ENCODE measurements at places on chromosomes 16 and 17. TPM values are rescaled to one million over a fixed set of nuclear protein-coding genes. Genes with fewer than 3 reads are reported as not detected.

DNA sequence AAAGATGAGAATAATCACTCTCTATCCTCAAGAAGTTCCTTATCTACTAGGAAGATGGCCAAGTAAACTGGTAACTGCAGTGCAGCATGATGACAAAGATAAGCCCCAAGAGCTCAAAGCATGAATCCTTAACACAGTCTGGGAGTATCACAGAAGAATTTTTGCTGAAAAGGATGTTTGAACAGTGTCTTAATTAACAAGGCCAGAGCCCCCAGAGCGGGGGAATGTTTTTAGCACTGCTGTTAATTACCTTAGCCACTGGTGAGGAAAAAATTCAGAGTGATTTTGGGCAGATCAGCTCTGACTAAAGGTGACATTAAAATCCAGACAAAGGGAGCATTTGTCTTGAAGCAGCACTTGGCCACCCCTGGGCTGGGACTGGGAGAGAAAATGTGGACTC, 30.1 kb downstream of the ADAMTS18 start:
- no peak for DNase-seq

DNA sequence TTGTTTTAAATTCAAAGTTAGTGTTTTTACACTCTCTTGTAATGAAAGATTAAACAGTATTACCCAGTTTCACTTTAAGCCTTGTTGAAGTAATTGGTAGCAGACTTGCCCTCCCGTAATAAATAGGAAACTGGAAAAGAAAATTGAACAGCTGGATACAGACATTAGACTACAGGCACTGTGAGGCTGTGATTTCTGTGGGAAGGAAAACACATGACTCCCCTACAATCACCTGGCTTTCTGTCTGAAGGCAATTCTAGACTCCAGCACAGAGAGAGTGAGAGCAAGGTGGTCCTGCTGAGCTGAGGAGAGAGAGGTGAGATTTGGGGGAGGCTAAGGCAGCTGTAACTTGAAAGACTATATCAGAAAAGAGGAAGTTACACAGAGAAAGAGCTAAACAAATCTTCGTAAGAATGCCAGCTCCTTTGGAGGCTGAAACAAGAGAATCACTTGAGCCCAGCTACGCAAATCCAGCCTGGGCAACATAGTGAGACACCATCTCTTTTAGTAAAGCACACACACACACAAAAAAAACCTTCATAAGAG, 57.8 kb upstream of the CDYL2 start:
- DNase-seq = no peak

GRCh38 chr17:14207791-14208190, 28.9 kb downstream of the CDRT15 start:
- DNase-seq = no peak

GRCh38 chr17:67546578-67547527, 169.8 kb downstream of the PITPNC1 start:
- DNase-seq = no peak

GRCh38 chr16:67928561-67929364, 2.9 kb downstream of the CTRL start:
- DNase-seq = peak; percentile 62

DNA sequence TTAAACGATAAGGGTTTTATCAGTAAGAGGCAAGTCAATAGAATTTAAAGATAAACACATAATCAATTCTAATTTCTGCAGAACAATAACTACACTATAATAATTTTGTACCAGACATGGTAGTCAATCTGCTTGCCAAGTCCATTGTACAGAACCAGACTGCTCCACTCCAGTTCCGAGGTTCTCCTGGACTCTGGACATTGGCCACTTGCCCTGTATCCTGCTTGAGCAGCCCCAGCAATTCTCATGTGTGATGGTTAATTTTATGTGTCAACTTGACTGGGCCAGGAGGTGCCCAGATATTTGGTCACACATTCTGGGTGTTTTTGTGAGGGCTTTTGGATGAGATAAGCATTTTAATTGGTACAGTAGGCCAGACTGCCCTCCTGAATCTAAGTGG, 384.6 kb downstream of the SLC39A11 start:
- DNase-seq = no peak

DNA sequence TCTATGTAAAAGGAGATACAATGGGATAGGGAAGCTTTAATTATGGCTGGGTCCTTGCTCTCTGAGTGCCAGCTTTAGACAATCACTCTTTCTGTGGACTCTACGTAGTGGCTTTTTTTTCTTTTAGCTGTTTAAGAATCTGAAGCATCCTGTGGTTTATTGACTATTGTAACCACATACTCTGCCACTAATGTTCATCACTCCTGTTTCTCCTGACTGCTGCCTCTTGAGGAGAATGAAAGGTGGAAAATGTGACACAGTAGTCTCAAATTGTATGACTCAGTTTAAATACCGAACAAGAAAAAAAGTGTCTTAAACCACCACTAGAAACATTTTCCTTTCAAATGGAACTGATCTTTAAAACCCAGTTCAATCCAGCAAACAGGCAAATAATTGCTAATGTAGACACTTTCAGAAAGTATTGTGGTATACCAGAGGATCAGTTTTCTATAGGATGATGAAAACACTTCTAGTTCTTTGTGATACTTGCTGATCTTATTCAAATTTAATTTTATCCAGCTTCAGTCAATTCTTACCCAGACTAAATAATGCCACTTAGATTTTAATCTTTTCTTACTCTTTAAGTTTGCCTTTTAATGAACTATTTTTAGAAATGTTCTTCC, 302.7 kb upstream of the PMFBP1 start:
- no peak for DNase-seq

- no peak for DNase-seq
Measured at GRCh38 chr17:37521821-37522220, 32.1 kb downstream of the DUSP14 start.

GRCh38 chr17:21455761-21456160, 79.6 kb downstream of the KCNJ12 start:
- DNase-seq = no peak

GRCh38 chr17:10673312-10673711, 16.2 kb upstream of the MYH3 start:
- DNase-seq = no peak

GRCh38 chr17:66343531-66344078, 41.2 kb downstream of the PRKCA start:
- DNase-seq = no peak

GRCh38 chr17:15257258-15257788, 7.8 kb downstream of the PMP22 start:
- DNase-seq = peak; percentile 47

GRCh38 chr17:73478334-73478733, 165.9 kb downstream of the SDK2 start:
- DNase-seq = no peak

GRCh38 chr17:64728041-64728695, 66.1 kb upstream of the SMURF2 start:
- no peak for DNase-seq

GRCh38 chr17:62673614-62674362, 46.3 kb downstream of the MRC2 start:
- no peak for DNase-seq

SCNN1B gene
- not detected for total RNA-seq

TPSAB1 gene
- not detected for total RNA-seq

RRN3 gene
- total RNA-seq = 40.0 TPM

TNFRSF17 gene
- total RNA-seq = not detected

Measured in progenitor cell of endocrine pancreas (in vitro differentiated cells).